Cerebellar nuclear complex (tissue), 1 donor: ENCODE measurements at places on chromosomes 12 and 14.

DNA sequence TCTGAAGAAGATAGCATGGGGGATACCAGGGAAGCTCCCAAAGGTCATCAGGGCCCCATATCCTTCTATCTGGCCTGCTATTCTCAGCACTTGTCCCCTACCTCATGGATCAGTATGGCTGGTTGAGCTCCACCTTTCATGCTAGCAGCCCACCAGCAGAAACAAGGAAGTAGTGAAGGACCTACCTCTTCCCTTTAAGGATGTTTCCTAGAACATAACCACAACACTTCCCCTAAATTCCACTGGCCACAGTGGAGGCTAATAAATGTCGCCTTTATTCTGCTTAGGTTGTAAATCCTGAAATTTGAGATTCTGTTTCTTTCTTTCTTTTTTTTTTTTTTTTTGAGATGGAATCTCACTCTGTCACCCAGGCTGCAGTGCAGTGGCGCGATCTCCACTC is 128.6 kb upstream of the PARP11 start:
- no peak for DNase-seq

DNA sequence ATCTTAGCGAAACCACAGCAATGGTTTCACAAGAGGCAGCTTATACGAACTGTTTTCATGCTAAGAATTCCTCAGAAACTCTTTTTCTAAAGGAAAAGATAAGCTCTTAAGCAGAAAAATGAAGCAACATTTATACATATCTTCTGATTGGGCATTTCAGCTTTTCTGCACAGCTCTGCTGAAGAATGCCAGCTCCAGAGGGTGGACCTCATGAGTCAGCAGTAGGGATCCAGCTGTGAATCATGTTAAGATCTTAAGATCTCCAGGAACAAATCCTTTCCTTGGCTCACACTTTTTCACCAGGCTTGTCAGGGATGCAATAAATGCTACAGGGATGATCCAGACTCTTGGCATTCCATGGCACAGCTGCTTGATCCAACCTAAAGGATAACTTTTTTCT is 477.1 kb upstream of the CCDC196 start:
- no peak for DNase-seq

DNA sequence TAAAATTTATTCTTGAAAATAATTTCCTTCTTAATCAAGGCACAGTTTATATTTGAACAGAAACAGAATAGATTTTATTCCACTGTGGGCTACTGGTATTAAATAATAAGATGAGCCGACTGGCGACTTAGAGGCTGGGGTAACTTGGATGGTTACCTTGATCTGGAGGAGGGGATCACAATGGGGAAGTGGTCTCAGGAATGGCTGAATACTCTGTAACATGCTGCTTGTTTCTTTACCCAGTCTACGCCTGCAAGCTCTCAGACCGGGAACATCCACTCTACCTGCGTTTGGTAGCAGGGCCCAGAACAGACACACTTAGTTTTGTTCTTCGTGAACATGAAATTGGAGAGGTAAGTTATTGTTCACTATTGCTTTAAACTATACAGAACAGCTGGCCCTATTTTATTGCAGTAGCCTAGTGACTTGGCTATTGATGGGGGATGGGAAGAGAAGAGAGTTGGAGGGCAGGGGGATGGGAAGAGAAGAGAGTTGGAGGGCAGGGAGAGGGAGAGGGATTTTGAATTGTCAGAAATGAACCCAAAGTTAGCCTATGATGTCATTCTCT is 67.9 kb downstream of the GNS start:
- no peak for DNase-seq

DNA sequence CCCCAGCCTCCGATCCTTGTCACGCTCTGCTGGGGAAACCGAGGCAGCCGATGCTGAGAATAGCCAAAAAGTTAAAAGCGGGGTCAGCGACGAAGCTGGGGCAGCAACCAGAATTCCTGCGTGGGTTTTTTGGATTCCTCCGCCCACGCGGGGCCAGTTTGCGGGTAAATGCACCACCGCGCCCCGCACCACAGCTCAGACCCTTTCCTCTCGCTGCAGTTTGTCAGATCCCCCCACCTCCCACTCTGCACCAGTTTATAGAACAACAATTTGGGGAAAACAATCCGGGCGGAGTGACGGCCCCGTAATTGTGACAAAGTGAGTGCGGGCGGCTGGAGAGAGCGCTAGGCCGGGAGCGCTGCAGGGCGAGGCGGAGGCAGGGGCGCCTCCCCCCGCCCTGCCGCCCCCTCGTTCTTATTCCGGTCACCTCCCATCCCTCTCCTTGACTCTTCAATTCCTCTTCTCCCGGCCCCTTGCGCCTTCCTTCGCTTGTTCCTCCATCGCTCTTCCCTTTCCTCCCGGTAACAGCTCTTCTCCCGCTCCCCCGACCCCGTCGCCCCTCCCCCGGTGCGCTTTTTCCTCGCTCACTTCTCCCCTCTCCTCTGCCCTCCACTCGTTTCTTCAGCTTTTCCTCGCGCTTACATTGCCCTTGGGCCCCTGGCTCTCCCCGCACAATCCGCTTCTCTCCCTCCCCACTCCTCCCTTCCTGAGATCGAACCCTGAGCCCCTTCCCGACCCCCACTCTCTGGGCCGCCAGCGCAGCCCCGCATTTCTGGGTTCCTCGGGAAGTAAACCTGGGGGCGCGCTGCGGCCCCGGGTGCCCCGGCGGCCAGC is 646 bp upstream of the DNAJC22 start:
- no peak for DNase-seq

GRCh38 chr12:131471271-131471905 is 239.5 kb upstream of the SFSWAP start:
- no peak for DNase-seq

DNA sequence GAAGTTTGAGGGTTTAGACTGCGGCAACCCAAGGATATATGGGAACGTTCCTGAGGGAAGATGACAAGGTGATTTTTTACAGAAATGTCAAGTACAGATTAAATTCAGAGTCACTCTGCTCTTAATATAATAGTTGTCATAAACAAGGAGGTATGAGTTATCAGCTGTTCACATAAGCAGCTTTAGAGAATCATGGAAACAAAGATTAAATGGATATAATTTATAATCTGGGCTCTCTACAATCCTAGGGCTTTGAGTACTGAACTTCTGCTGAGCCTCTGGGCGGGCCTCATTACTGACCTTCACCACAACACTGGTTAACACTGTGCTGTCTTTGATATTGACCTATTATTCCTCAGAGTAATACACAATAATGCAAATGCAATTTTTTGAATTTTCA is 577.8 kb downstream of the RPS29 start:
- no peak for DNase-seq

DNA sequence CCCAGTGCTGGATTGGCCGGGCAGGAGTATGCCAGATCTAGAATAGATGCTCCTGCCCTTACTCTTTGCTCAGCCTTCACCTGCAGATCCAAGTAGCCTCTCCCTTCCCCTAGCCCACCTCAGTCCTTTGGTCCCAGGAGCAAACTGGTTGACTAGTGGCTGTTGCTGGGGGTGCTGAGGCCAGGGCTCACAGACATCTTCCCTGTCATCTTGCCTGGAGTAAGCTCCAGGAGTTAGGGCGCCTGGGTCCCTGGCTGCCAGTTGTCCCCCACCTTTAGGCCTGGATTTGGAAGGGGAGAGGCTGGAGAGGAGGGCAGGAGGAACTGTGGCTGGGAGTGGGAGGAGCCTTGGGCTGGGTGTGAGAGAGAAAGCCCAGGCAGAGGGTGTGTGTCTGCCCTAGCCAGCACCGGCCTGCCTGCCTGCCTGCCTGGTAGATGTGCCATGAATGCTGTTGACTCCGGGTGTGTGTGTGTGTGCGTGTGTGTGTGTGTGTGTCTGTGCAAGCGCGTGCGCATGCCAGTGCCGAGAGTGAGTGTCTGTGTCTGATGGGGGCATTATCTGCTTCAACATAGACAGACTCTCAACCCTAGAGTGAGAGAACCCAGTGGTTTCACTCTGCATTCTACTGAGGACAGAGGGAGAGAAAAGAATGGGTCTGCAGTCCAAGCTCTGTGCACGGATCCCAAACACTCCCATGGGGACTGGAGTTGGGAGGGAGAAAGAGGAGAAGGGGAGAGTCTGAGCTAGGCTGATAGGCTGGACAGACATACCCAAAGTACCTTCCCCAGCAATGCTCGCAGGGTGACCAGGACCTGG is 845 bp upstream of the RARG start:
- DNase-seq: no peak

DNA sequence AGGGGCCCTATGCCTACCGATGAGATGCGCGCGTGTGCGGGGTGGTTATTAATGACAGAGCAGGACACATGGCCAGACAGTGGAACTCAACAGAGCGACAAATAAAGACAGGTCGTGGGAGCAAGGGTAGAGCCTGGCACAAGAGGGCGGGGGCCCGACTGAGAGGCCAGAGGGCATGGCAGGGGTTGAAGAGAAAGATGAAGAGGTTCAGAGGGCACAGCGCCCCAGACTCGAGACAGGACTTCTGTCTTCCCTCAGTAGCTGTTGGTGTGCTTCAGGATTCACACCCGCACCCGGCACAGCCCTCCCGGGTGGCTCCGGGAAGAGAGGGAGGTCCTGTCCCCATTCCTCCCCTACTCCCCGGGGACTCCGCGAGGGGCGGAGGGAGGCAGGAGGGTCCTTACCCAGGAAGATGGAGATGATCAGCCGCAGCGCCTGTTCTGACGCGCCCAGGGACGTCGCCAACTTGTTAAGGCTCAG is 366 bp downstream of the LPCAT3 start:
- DNase-seq: no peak

- DNase-seq: no peak
Observed at GRCh38 chr14:56094076-56094475, 24.1 kb upstream of the PELI2 start.

DNA sequence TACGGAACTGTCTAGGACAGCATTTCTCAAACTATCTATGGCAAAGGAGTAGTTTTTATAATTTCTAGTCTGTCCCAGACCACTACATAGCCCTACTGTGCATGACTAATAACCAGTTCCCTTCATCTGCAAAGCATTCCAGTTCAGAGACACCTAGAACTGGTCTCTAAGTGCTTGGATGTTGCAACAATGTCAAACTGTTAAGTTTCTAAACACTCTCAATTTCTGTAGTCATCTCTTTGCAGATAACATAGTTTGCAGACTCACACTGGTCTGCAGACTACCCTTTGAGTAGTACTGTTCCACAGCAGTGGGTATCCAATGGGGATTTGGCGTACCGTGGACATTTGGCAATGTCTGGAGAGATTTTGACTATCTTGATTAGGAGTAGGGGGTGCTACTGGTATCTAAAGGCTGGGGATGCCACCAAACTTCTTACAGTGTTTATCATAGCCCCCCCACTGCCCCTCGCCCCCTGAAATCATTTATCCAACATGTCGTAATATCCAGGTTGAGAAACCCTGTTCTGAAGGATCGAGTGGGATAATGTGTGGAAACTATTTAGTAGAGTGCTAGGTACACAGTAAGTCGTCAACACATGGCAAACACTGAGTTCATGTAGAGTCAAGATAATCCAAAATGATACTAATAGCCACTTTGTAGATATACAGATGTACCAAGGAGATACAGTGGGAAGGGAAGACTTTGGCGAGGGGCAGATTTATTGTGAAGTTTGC is 1.7 kb downstream of the C12orf76 start:
- DNase-seq: no peak

- DNase-seq: no peak
Observed at GRCh38 chr14:88346048-88346639, 23.1 kb upstream of the KCNK10 start.

DNA sequence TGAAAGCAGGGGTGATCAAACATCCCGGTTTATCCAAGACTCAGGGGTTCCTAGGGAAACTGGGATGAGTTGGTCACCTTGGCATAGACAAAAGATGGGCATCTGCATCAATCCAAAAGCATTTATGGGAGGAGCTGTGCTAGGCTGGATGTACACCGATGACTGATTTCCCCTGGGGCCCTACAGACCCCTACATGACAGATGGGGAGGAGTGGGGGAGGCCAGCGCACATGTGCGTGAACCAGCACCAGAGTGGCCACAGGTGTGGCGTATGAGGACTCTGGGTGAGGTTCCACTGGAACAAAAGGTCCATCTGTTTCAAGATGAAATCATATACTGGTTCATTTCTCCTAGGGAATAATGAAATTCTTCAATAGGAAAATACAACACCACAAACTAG is 210.4 kb downstream of the ITPR2 start:
- no peak for DNase-seq

DNA sequence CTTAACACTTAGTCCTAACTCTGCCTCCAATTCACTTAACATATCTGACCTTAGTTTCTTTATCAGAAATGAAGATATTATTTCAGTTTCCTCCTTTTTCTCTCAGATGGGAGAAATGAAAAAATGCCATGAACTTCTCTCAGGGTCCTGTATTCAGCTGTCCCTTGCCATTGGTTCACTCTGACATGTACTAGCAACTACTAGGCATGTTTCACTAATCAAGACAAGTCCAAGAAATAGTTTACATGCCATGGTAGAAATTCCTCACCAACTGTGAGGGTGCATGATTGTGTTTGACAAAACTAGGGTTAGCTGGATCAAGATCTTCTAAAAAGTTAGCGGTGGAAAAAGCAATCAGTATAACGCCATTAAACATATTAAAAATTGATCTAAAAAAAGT is 7.0 kb upstream of the ATXN7L3B start:
- DNase-seq: no peak

DNA sequence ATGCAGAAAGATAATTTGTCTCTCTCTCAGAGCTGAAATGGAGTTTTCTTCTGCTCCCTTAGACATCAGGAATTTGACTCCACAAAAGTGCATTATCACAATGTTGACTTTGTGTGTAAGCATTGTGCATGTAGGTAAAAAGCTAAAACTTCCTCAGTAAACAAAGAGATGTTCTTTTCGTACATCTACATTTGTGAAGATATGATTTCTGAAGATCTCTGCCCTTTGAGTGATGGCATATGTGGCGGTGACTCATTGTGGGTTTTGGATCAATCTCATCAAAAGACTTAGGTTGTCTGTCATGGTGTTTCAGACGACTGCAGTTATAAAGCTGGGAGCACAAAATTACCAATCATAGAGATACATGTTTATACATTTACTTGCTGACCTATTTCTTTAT is 411.4 kb upstream of the LMO3 start:
- no peak for DNase-seq

DNA sequence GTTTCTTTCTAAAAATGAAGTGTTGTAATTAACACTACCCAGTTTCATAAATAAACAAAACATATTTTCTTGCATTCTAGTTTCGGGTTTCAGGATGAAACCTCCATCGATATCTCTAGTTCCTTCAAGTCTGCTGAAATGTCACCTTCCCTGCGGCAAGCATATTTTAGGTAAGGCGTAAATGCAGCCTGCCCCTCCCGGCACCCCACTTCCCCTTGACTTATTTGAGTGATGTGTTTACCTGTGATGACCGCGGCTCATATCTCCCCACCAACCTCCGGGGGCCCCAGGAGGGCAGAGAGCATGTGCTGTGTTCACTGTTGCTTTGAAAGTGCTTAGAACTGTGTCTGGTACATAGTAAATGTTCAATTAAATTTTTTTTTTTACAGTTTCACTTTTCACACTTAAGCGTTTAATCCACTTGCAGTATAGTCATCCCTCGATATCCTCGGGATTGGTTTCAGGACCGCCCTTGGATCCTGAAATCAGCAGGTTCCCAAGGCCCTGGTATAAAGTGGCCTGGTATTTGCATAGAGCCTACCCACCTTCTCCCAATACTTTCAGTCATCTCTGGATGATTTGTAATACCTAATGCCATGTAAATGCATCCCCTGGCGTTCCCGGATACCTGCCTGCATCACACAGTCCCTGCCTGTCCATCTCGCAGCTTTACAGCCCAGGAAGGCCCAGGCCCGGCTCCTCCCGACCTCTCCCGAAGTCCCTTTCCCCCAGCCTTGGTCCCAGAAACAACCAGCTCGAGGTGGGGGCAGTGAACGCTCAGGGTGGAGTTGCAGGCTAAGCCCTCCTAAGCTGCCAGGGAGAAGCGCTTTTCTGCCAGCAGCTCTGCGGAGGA is 40.2 kb upstream of the FBRSL1 start:
- no peak for DNase-seq
